Stimulated activated CD8-positive, alpha-beta memory T cell treated with anti-CD3 and anti-CD28 coated beads, Interleukin-15, amount 100 ng/mL, for 4 hours (primary cell): ENCODE measurements at places on chromosomes 12 and 14.

- DNase-seq: peak; percentile 75
These were observed 3.7 kb downstream of the ZFP36L1 start for GRCh38 chr14:68788996-68789820.

DNA sequence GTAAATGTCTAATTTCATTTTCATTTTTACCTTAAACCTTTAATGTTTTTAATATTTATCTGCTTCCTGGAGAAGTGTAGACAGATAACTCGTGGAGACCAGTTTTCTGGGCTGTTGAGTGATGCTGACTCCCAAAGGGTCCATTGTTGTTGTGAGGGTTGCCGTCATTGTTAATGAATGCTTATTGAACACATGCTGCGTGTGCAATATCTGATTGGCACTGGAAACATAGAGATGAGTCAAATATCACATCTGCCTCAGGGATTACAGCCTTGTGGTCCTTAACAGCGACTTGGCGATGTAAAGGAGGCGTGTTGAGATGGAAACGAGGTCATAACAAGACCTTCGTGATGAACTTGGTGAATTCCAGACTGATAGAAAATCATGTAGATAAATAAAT lies 85.9 kb downstream of the FBXW8 start:
- DNase-seq: no peak

- DNase-seq: no peak
These were observed 183.5 kb upstream of the PLEKHG7 start for GRCh38 chr12:92519284-92519683.

DNA sequence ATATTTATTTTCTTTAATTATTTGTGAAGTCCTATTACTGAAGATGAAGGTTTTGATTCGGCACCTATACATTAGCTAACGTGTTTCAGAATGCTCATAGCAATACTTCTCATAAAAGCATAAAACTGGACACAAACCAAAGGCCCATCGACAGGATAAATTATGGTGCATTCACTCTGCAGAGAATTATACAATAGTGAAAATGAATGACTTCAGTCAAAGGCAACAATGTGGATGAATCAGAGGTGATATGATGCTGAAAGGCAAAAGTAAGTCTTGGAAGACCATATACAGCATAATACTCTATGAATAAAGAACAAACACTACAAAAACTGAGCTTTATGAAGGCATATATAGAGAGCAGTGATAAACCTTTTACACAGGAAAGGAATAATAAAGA lies 156.6 kb upstream of the EGLN3 start:
- no peak for DNase-seq

DNA sequence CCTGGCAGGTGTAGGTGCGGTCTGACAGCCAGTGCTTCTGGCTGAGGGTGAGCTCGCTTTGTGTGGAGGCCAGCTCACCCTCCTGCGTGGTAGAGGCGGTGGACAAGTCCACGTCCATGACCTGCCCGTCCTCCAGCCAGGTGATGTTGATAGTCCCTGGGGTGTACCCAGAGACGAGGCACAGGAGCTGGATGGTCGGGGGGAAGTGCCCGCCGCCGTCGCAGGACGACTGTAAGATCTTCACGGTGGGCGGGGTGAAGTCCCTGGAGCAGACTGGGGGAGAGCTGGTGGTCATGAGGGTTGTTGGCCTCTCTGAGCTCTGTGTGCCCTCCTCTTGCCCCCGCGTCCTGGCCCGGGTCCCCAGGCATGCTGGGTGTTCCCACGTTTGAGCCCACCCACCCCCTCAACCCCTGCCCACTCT lies 74.6 kb downstream of the TMEM121 start:
- no peak for DNase-seq

- no peak for DNase-seq
These were observed 66.4 kb downstream of the PTPRR start for GRCh38 chr12:70854138-70854537.

GRCh38 chr14:94548999-94549985 lies 11.9 kb upstream of the SERPINA4 start:
- DNase-seq: no peak
